ENCODE measurements at places on chromosomes 4 and X.

GRCh38 chr4:82017680-82018079, 356.1 kb downstream of the HNRNPD start:
- H3K27ac ChIP-seq = no peak overlapping the region
- H3K4me1 ChIP-seq = no peaks in the 10 kb centered on the region
- no peaks in the 10 kb centered on the region for H3K36me3 ChIP-seq
- no peaks in the 10 kb centered on the region for H3K27me3 ChIP-seq

DNA sequence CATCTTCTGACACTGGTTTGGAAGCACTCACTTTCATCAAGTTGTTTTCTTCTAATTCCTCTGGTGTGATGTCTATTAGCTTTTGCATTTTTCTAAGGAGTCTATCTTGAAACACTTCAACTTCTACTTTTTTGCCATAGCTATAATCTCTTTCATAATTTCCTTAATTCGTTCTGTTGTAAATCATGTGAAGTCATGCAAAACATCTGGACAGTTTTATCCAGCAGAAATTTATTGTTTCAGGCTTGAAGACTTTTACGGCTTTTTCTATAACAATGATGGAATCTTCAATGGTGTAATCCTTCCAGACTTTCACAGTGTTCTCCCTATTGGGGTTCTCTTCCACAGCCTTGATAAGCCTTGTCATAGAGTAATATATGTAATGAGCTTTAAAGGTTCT, 74.9 kb upstream of the PABPC4L start:
- no peak overlapping the region for H3K27ac ChIP-seq
- H3K4me1 ChIP-seq = no peaks in the 10 kb centered on the region
- no peaks in the 10 kb centered on the region for H3K27me3 ChIP-seq
- H3K4me3 ChIP-seq = no peak overlapping the region
- DNase-seq = no peak

- DNase-seq = no peak
- H3K36me3 ChIP-seq = no peaks in the 10 kb centered on the region
- no peak overlapping the region for H3K27ac ChIP-seq
- no peak overlapping the region for H3K4me3 ChIP-seq
- H3K27me3 ChIP-seq = no peaks in the 10 kb centered on the region
These were observed 148.0 kb upstream of the SLC7A11 start for GRCh38 chr4:138389976-138390685.

DNA sequence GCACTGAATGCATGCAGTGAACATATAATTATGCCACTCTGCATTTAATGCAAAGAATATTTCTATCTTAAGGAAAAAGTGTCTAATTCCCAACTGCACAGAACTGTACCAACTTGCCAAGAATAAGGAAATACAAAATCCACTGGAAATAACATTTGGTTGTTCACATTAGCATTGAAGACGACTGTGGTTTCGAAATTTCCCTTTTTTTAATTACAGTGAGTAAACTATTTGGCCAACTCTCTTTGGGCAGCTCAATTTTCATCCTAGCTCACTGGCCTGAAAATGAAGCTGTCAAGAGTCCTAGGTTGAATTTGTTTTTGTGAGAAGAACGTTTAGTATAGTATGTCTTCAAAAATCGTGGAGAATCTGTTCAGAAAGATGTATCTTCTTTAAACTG, 81.6 kb upstream of the MID1 start:
- no peak overlapping the region for H3K4me3 ChIP-seq
- no peaks in the 10 kb centered on the region for H3K36me3 ChIP-seq
- no peaks in the 10 kb centered on the region for H3K27me3 ChIP-seq
